ENCODE measurements at places on chromosomes 13 and 19.

DNA sequence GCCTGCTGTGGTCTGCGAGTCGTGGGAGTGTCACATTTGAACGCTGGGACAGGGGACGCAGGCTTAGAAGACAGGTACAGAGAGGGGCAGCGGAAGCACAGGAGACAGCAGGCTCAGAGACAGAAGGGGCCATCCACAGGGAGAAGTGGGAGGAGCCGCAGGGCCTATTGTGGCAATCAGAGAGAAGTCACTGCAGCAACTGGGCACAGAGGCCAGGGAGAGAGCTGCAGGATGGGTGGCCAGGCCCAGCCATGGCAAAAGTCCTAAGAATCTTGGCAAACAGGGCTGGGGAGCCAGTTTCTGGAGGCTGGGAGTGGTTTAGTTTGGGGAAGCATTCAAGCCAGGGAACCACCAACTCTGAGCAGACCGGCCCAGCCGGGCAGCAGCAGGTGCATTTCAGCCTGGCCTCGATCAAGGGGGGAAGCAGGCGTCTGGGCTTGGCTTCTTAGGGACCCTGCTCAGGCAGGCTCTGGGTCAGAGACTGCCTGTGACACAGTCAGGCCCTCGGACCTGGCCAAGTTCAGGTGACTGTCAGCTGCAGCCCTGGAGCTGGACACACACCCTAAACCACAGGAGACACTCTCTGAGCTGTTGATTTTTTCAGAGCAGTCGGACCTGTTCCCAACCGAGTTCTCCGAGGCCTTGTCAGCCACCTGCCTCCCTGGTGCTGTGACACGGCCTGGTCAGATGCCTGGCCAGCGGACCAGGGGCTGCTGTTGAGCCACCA, 11.8 kb downstream of the SH3GL1 start:
- no peak for DNase-seq

GRCh38 chr19:31220540-31220939, 128.7 kb downstream of the TSHZ3 start:
- DNase-seq = peak; percentile 17

GRCh38 chr19:52690369-52691214, 44.3 kb downstream of the ZNF611 start:
- peak; percentile 95 for DNase-seq

DNA sequence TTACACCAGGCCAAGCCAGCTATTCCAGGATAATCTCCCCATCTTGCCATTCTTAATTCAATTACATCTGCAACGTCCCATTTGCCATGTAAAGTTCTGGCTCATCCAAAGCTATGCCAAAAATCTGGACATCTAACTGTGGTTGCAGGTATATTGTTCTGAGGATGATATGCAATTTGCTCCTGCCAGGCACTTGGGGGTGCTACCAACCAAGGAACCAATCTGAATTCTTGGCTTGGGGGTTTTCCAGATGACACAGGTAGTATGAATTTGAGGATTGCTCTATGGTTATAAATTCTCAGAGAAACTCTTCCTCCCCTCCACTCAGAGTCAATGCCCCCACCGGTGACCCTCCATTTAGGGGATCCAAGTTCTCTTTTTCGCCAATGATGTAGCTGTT, 33.0 kb downstream of the CRYL1 start:
- DNase-seq = peak; percentile 19

DNA sequence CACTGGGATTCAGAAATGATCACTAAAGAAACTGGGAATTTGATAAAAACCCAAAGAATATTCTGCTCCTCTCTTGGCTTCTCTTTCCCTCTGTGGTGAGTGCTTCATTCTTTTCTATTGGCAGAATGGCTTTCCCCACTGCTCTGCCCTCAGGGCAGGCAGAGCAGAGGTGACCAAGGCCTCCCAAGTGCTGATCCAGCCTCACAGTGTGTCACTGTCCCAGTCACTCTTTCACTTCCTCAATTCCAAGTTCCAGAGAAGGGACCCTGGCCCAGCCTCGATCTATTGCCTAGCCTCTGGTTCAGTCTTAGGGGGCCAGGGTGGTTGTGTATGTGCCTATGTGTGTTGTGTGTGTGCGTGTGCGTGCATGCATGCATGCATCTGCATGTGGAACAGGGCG, 180.6 kb upstream of the TMTC4 start:
- DNase-seq = no peak

- no peak for DNase-seq
Measured at GRCh38 chr19:32863841-32864240, 5.7 kb downstream of the SLC7A9 start.

GRCh38 chr19:43532571-43532961, 422 bp upstream of the ZNF575 start:
- DNase-seq = no peak

- DNase-seq = no peak
Measured at GRCh38 chr19:41876847-41877832, at the start of gene CD79A. Gene CD79A, plus strand, starts transcription at chr19:41877279. Its CDS starts 26 bp downstream, at chr19:41877305.

DNA sequence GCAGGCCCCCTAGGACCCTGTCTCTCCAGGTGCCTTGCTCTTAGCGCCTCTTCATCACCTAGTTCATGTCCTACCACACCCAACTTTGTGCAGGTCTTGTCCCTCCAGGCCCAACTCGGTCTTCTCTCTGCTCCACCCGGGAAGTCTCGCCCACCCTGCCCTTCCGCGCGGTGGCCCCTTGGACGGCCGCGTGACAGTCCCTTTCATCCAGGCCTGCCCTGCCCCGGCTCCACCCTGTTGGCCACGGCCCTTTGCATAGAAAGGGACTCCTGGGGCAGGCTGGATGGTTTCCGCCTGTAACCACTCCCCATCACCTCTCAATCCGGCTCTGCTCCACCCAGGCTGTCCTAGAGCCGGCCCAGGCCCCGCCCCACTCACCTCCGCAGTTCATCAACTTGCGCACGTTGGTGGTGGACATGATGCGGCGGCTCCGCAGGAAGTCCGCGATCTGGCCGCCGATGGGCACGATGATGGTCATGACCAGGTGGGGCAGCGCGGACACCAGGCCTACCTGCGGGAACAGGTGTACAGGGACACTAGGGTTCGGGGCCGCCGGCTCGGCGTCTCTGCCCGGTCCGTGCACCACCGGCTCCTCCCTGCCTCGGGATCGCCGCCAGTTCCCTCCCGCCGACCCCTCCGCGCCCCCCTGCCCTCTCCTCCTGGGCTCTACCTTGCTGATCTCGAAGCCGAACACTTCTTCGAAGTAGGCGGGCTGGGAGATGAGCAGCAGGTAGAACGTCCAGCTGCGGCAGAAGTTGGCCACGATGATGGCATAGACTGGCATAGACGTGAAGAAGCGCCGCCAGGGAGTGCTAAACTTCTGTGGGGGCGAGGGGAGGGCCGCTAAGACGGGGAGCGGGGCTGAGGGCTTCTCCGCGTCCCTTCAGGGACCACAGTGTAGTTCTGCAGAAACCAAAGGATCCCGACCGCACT, 7.2 kb downstream of the GFY start:
- DNase-seq = no peak
